ENCODE measurements at places on chromosomes 7 and 10.

GRCh38 chr7:50657341-50657873, 92.2 kb upstream of the DDC start:
- no peak for ATAC-seq

DNA sequence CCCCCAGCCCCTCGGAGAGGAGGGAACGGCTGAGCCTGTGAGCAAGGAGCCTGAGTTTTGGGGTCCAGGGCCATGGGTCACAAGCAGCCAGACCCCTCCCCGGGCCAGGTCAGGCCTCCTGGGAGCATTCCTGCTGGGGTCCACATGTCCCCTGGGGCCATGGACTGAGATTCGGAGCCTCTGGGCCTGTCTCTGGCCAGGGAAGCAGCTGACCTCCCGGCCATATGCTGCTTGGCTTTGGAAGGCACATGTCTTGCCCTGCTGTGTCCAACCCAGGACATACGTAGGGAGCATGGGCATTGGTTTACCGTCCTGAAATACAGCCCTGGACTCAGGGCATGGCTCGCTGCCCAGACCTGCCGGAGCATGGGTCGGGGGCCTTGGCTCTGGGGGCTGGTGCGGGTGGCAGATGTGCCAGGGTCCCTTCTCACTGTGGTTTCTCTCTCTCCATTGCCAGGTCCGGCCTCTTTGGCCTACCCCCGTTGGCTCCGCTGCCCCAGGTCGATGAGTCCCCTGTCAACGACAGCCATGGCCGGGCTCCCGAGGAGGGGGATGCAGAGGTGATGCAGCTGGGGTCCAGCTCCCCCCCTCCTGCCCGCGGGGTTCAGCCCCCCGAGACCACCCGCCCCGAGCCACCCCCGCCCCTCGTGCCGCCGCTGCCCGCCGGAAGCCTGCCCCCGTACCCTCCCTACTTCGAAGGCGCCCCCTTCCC, 7.3 kb downstream of the PWWP2B start:
- ATAC-seq: no peak

- ATAC-seq: no peak
Observed at GRCh38 chr7:123749537-123749857, 694 bp upstream of the WASL start.

- ATAC-seq: no peak
Observed at GRCh38 chr7:74505471-74506324, 52.0 kb downstream of the GTF2IRD1 start.

DNA sequence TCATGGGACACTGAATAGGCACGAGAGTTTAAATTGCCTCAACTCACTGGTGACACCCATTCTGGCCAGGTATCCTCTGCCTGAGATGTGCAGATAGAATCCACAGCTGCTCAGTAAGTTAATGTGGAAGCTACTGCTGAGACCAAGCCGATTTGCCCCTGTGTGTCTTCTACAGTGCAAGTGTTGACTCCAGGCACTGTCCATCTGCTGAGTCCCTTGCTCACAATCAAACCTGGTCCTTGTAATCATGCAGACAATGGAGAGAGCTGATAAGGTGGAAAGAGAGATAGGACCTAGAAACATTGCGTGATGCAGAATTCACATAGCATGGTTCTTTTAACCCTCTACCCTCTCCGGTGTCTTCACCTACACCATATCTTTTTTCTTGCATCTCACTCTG, 101.4 kb downstream of the ITGB8 start:
- ATAC-seq: no peak
